ENCODE measurements at places on chromosomes 6 and 20.

DNA sequence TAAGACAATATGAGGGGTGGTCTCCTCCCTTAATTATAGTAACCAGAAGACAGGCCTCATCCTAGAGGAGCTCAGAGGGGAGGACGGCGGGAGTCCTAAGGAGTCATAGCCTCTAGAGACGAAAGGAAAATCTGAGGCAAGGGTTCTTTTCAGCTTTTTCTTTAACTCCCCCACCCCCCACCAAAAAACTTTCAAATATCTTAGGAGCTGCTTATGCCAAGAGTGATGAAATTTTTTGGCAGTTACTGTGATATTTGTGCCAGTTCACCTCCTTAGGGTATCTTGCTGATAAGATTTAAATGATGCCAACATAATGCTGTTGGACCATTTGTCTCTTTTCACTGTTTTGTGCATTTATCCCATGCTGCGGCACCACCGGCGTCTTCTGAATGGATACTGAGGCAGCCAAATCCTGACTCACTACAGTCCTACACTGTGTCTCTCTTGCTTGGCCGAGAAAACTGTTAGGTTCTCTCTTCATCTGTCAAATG is 44.5 kb upstream of the DSE start:
- H3K36me3 ChIP-seq, result no peaks in the 10 kb centered on the region
- no peak overlapping the region for H3K4me3 ChIP-seq
- no peak overlapping the region for H3K27ac ChIP-seq
- H3K4me1 ChIP-seq, result no peaks in the 10 kb centered on the region

- no peaks in the 10 kb centered on the region for H3K27me3 ChIP-seq
- no peaks in the 10 kb centered on the region for H3K36me3 ChIP-seq
- peak overlapping the region; percentile 90 for H3K27ac ChIP-seq
- DNase-seq, result peak; percentile 36
These were observed 1.0 kb downstream of the JARID2 start for GRCh38 chr6:15246666-15247499.

GRCh38 chr20:58568126-58568482 is 52.9 kb upstream of the APCDD1L start:
- no peaks in the 10 kb centered on the region for H3K36me3 ChIP-seq
- H3K4me1 ChIP-seq, result peaks cover 6% of the 10 kb centered on the region
- H3K27ac ChIP-seq, result no peak overlapping the region
- H3K4me3 ChIP-seq, result no peak overlapping the region
- no peak for DNase-seq

GRCh38 chr6:28776269-28777146 is 147.3 kb downstream of the TRIM27 start:
- DNase-seq, result no peak
- H3K27me3 ChIP-seq, result peaks cover 45% of the 10 kb centered on the region
- no peaks in the 10 kb centered on the region for H3K36me3 ChIP-seq
- H3K27ac ChIP-seq, result no peak overlapping the region
- no peaks in the 10 kb centered on the region for H3K4me1 ChIP-seq
- no peak overlapping the region for H3K4me3 ChIP-seq

DNA sequence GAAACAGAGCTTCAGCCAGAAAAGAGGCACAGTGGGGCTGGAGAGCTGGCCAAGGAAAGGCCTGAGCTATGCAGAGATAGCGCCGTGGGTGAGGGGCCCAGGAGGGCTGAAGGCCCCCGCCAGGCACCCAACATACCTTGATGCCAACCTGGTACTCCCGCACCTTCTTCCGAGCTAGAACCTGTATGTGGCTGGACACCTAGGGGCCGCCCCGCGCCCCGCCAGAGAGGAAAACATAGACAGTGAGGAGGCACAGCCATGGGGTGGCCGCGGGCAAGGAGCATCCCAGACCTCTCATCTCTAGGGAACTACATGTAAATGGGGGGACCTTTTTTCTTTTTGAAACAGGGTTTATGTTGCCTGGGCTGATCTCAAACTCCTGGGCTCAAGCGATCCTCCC is 12.0 kb downstream of the RPL10A start:
- no peak overlapping the region for H3K4me3 ChIP-seq
- no peaks in the 10 kb centered on the region for H3K4me1 ChIP-seq
- H3K36me3 ChIP-seq, result no peaks in the 10 kb centered on the region
- peaks cover 3% of the 10 kb centered on the region for H3K27me3 ChIP-seq

- H3K4me1 ChIP-seq, result peaks cover 40% of the 10 kb centered on the region
- H3K27me3 ChIP-seq, result peaks cover 41% of the 10 kb centered on the region
- no peak overlapping the region for H3K27ac ChIP-seq
- H3K4me3 ChIP-seq, result no peak overlapping the region
- H3K36me3 ChIP-seq, result no peaks in the 10 kb centered on the region
These were observed 2.0 kb upstream of the SLC29A1 start for GRCh38 chr6:44221291-44221960.
